Activated T-cell treated with anti-CD3 and anti-CD28 coated beads for 4 hours (primary cell): ENCODE measurements at places on chromosomes 12 and 14.

GRCh38 chr12:89573051-89573810 is 47.4 kb upstream of the POC1B start:
- DNase-seq = no peak

DNA sequence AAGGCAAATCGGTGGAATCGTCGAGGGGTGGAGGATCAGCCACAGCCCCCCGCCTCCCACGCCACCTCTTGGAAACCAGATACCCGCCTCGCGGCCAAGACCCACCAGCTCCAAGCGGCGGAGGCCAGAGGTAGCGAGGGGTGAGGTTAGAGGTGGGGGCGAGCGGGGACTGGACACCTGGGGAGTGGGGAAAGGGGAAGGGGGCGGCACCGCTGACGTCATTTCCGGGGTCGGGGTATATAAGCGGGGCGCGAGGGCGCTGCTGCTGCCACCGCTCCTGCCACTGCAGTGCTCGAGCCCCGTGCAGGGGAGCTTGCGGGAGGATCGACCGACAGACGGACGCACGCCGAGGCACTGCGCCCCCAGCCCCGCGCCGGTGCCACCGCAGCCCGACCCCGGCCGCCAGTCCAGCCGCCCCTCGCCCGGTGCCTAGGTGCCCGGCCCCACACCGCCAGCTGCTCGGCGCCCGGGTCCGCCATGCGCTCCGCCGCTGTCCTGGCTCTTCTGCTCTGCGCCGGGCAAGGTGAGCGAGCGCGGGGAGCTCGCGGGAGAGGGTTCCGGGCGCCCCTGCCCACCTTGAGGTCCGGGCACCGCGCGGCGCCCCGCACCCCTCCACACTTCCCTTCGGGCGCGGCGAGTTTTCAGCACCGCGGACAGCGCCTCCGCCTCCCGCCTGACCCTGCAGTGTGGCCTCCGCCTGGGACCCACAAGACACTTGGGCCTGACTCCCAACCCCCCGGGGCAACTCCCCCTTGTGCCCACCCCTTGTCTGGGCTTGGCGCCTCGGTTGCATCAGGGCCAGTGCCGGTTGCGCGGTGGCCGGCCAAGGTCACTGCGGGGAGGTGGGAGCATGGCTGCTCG is at the start of gene CHGA:
TSS of gene CHGA (plus strand) at position 268 of the 861 bp plus-strand sequence. CDS start at position 478, 210 bp downstream.
- DNase-seq = no peak

DNA sequence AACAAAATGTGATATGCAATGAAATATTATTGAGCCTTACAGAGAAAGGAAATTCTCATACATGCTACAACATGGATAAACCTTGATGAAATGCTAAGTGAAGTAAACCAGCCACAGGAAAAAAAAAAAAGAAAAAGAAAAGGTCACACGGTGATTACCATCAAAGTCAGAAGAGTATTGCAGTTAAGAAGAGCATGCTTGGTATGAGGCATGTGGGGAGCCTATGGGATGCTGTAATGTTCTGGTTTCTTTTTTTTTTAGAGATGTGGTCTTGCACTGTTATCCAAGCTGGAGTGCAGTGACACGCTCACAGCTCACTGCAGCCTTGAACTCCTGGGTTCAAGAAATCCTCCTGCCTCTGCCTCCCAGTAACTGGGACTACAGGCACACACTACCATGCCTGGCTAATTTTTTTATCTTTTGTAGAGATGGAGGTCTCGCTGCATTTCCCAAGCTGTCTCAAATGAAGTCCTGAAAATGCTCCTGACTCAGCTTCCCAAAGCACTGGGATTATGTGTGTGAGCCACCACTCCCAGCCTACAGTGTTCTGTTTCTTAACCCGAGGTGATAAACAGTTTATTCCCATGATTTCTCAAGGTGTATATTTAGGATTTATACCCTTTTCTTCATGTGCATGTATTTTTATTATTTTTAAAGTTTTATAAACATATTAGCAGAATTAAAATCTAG is 96.2 kb downstream of the SEC23A start:
- no peak for DNase-seq

DNA sequence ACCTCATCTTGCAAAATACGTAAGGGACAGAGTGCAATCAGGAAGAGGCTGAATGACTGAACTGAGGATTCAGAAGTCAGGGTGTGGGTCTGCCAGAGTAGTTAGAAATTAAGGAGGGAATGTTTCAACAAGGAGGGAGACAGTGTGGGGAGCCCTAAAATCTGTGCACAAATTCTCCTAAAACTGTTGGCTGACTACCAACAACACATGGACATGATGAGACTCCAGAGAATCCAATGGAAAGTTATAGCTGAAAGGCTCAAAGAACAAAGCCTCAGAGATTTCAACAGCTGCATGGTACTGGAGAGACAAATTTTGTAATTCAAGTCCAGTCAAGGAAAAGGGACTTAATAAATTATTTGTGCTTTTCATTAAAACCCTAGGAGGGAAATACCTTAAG is 36.1 kb upstream of the NEDD1 start:
- DNase-seq = no peak

DNA sequence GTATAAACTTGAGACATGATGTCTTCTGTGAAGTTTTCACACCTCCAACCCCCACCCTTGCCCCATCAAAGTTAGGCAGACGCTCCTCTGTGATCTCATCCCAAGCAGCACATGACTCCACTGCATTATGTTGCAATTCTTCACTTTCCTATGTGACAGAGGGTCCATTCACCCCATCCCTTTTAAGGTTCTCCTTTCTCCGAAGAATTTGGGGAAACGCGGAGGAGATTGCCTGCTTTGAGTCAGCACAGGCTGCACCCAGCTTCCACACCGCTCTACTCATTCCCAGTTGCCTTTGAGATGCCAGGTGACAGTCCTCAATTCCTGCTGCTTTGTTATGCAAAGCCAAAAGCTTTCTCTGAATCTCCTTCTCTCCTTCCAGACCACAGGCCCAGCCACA is 61.8 kb downstream of the PHLDA1 start:
- DNase-seq = no peak

GRCh38 chr12:39081910-39082309 is 176.5 kb upstream of the CPNE8 start:
- DNase-seq = no peak

- no peak for DNase-seq
Observed at GRCh38 chr14:40909906-40910305, 696.8 kb upstream of the LRFN5 start.

DNA sequence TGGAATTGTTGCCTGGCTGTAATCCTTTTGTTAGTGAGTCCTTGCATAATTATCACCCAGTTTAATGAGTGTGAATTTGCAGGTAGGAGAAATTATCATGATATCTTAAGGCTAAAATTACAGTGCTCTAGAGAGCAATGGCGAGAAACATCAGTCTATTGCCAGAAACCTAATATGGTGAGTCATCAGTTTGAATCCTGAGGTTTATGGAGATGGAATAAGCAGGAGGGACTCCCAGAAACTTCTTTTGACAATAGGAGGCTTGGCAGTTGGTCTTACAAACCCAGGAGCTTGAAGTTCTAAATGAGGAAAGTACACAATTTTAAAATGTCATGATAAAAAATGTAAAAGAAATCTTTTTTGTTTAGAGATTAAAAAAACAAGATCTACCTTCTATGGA is 31.5 kb upstream of the CRADD start:
- DNase-seq = no peak

DNA sequence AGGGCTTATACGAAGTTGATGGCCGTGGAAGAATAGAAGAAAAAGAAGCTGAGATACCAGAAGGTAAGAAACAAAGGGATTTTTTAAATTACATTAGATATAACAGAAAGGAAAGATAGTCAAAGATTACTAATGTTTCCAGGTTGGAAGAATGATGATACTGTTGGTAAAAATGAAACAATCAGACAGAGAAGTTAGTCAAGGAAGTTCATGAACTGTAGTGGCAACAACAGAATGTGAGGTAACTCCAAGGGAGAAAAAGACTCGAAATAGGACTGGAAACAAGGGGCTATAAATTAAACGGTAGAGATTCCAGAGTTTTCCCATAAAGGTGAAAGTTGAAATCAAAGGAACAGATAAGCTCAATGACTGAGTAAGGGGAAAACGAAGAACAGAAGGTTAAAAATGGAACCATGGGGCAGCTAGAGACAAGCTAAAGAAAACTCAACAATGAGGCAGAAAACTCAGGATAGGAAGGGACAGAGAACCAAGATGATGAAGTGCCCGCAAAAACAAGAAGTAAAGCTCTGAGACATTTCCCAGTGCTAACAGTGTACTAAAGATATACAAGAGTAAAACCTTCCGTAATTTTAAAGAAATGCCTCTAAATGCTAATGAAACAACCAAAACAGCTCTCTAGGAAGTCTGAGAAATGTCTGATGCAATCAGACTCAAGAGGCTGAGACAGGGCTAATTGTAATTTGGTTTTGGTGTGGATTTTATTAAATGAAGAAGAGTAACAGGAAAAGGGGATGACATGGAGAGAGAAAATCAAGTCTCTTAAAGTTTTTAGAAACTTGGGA is 70.0 kb downstream of the PPP2R5E start:
- DNase-seq = no peak
